ENCODE measurements at places on chromosomes 3 and 15.

- DNase-seq = no peak
Measured at GRCh38 chr3:112813723-112814171, 32.9 kb downstream of the CD200R1L start.

GRCh38 chr3:146037697-146038096 is 123.3 kb downstream of the PLOD2 start:
- no peak for DNase-seq

- DNase-seq = no peak
Measured at GRCh38 chr3:45209526-45209925, 16.6 kb downstream of the TMEM158 start.

GRCh38 chr3:17985658-17986347 is 243.4 kb upstream of the TBC1D5 start:
- DNase-seq = no peak

- no peak for DNase-seq
Measured at GRCh38 chr3:191366675-191367074, 36.3 kb upstream of the UTS2B start.

- no peak for DNase-seq
Measured at GRCh38 chr3:102053375-102053989, 204.2 kb downstream of the NFKBIZ start.

GRCh38 chr3:174168538-174169254 is 690.4 kb upstream of the NAALADL2 start:
- no peak for DNase-seq

- DNase-seq = no peak
Measured at GRCh38 chr15:101489237-101489598, 289 bp downstream of the PCSK6 start.

DNA sequence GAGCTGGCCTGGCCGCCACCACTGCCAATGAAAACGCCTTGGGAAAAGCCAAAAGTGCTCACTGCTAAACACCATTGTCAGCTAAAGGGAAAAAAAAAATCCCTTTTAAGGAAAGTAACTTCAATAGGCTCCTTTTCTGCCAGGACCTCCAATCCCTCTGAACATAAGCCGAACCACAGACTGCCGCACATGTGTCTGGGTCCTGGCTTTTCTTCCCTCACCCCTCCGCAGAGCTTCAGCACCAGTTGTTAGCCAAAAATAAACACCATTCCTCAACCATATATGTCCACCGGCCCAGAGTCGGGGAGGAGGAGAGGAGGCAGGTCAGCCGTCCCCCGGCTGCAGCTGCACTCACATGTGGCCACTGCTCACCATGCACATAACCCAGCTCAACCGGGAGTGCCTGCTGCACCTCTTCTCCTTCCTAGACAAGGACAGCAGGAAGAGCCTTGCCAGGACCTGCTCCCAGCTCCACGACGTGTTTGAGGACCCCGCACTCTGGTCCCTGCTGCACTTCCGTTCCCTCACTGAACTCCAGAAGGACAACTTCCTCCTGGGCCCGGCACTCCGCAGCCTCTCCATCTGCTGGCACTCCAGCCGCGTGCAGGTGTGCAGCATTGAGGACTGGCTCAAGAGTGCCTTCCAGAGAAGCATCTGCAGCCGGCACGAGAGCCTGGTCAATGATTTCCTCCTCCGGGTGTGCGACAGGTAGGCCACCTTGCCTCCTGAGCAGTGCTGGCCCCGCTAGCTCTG is at the start of gene FBXL22:
TSS of gene FBXL22 (plus strand) at position 350 of the 753 bp plus-strand sequence. CDS start at position 356, 6 bp downstream.
- no peak for DNase-seq

DNA sequence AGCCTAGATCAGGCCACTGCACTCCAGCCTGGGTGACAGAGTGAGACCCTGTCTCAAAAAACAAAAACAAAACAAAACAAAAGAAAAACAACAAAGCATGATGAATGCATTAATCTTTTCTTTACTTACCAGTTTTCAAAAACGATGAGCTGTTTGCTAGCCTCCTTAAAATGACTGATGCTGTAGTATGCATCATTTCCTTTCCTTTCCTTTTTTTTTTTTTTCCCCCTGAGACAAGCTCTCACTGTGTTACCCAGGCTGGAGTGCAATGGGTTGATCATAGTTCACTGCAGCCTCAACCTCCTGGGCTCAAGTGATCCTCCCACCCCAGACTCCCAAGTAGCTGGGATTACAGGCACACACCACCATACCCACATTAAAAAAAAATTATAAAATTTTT is 202.0 kb downstream of the ADAMTSL3 start:
- DNase-seq = no peak

DNA sequence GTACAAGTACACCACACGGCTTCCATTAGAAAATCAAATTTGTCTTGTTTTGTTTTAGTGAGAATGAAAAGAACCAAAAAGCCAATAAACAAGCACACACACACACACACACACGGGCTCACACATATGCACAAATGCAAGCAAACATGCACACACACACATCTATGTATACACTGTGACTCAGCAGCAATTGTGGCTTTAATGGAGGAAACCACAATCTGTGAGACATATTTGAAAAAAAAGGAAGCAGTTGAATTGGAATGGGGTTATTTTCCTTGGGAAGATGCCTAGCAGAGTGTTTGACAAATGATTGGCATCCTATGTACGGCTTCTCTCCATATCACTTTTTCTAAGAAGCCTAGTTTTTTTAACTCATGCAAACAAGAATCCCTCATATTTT is 201.1 kb upstream of the ARRDC4 start:
- no peak for DNase-seq

DNA sequence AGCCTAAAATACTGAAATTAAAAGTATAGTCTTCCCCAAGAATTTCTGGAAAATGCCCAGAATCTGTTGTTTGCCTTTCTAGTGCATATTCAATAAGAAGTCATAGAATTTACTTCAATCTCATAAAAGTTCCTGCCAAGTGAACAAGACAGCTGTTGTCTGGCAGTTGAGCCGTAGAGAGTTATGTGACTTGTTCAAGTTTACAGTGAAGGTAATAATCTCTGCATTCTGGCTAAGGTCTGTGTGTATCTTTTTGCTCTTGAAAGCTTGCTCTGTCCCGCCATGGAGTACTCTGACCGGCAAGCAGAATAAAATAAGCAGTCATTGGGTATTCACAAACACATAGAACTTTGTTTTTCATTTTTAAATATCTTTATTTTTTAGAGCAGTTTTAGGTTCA is 77.8 kb downstream of the GHSR start:
- no peak for DNase-seq

- DNase-seq = no peak
Measured at GRCh38 chr3:149378478-149379309, 1.2 kb upstream of the TM4SF1 start.

DNA sequence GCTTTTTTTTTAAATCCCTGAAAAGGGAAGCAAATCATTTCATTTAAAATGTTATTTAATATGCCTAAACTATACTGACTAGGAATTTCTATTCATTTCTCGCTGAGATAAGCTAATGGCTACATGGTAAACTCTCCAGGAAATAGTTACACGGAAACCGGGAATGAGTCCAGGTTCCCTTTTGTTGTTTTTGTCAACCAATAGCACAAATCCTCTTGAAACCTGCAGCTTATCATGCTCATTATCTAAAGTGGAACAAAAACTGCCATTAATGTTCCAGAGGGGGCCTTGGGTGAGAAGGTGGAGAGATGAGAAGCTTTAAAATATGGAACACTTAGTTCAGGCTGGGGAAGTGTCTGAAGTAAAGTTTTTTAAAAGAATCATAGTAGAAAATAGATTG is 113.5 kb upstream of the ALCAM start:
- no peak for DNase-seq

DNA sequence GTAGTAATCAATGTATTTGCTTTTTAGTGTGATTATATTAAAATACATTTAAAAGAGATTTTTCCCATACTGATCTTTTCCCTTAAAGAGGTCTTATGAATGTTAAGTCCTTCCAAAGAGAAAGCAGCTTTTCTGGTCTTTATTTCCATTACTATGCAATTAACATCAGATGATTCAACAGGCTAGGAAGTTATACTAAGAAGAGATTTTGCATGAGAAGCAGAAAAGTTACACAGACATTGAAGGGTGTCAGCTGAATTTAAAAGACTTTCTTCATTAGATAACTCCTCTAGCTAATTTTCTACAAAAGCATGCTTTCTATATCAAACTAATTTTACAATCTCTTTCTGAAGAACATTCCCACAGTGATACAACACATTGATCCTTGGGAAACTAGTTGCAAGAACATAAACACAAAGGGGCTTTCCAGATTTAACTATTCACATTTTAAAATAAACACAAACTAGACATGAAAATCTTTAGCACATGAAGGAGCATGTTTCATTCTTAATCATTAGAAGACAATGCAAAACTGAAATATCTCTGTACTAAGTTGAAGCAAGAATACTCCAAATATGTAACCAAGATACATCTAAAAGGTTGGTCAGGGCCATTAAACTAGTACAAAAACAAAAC is 965.8 kb downstream of the ROBO1 start:
- no peak for DNase-seq

DNA sequence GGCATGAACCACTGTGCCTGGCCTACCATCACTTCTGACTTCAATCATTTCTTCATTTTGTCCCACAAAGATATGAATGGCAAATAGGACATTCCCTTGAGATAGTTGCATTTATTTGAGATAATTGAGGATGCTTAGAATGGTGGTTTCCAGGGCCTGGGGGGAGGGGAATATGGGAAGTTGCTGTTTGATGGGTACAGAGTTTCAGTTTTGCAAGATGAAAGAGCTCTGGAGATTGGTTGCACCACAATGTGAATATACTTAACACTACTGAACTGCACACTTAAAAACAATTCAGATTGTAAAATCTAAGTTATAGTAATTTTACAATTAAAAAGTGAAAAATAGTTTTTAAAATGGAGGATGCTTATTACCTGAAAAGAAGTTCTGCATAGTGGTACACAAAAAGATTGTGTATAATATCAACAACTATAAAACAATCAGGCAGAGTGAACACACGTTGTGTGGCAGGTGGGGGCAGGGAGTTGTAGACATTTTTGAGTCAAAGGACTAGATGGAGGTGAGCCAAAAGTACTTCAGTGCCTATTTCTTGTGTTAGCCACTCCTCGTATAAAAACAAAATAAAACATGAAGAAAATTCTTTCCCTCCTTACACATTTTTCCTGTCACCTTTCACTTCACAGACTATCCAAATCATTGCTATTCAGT is 18.5 kb upstream of the RIOX2 start:
- peak; percentile 15 for DNase-seq

DNA sequence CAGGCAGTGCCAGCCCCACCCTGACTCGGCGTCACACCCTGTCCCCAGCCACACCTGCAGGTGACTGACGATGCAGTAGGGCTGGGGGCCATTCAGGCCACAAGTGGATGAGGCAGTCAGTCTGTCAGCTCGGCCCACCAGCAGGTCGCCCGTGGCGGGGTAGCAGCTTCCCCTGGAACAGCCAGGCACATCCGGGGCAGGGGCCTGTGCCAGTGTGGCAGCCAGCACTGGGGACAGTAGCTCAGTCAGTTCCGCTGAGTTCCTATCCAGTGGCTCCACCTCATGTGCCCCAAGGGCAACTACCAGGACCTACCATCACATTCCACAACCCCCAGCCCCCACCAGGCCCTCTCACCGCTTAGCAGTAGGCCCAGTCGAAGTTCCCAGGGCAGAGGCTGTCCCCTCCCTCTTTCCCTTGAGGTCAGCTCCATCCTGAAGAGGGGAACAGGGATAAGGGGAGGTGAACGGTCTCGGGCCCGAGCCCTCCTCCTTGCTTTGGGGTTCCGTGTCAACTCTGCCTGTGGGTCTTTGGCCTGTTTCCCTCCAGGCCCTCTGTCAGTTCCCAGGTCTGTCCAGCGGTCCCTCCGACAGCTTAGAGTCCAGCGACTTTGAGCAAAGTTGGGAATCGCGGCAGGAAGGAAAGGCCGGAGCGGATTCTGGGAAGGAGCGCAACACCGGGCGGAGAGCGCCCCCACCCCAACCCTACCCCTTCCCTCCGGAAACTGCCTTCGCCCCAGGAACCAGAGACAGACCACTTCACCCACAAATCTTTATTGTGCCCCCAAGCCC is at the start of gene LAMB2:
TSS of gene LAMB2 (minus strand) at position 614 of the 789 bp plus-strand sequence. CDS start at position 431, 183 bp downstream.
- no peak for DNase-seq

DNA sequence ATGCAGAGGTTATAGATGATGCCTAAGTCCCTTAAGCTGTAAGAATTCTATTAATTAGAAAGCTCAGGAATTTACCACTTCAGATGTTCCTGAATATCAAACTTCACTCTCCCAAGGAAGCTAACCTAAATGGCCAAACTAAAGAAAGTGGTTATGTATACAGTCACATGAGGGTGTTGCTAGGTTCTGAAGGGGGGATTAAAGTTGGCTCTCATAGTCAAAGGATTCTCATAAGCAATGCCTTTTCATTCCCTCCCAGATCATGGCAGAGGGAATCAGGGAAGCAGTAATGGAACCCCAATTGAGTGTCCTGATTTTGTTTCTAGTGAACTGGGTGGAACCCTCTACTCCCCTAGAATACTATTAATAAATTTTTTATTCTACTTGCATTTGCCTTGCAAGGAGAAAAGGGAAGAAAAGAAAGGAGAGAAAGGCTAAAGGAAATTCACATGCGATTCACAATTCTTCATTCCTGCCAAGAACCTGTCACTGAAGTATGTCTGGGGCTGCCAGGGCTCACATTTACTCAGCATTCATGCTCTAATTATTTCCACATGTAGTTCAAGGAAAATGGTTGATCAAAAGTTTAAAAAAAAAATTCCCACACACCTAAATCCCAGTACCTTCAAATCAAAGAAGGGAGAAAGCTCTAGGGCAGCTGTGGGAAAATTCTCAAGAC is 25.1 kb downstream of the FSTL1 start:
- DNase-seq = no peak

DNA sequence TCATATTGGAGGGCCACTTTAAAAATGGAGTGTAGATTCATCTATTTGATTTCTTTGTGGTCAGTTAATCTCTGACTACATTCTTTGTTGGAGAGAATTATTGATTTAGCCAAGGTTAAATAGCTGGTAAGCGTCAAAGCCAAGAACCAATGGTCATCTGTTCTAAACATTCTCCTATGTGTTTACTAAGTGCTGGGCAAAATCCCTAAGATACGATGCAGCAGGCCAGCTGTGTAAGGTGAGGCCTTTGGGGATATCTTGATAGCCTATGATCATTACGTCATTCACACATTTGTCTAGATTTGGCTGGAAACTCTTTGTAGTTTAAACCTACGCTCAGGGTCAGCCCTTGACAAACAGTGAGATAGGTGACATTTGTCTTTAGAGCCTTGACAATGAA is 236.2 kb downstream of the NR1D2 start:
- no peak for DNase-seq

DNA sequence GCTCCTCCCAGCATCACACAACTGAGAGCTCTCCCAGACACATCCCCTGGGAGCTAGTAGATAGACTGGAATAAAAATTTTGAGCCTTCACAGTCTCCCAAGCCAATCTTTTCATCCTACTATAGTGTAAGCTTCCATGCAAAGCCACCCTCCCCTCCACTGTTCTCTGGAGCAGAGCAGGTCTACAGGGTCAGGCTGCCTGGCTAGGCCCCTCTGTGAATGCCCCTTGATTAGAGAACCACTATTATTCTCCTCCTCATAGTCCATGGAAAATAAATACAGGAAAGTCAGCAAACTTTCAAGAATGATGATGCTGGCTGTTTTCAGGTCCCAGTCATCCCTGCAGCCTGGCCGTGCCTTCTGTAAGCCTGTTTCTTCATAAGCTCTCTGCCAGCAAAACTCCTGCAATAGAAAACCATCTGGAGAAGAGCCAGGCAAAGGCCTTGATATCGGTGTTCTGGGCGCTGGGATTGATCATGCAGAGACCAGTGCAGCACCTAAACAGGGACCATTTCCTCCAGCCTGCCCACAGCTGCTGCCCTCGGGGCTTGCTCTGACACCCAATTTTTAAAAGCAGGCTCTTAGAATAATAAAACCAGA is 51.7 kb downstream of the CRYGS start:
- no peak for DNase-seq

Measured in activated CD4-positive, alpha-beta T cell treated with anti-CD3 and anti-CD28 coated beads, Interleukin-2, amount 50 U/mL, for 48 hours (primary cell).